ENCODE measurements at places on chromosomes 6 and 20.

DNA sequence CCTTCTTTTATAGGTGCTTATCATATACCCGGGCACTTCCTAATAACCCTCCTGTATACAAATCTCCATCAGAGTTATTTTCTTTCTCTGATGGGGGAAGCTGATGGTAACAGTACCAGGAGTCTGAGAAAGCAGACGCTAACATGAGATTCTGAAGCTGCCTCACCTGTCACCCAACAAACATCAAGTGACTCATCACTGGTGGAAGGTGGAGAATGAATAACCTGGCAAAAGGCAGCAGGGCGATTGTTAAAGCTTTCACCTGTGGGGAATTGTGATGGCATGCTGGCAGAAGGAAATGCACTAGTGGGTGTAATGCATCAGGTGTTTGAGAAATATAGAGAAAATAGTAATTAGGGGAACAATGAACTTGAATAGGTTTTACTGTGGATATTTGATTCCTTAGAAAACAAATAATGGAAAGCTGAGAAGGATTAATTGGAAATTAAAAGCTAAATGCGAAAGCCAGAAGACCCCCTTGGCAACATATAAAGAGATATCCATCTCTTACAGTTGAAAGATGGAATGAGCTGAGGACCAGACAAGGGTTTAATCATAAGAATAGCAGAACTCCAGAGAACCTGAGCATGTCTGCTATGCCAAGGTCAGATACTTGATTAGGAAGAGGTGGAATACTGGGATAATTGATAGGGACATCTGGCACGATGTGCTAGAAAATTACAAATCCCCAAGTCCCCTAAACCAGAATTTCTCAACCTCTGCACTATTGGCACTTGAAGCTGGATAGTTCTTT is 517.1 kb downstream of the PKHD1 start:
- DNase-seq: no peak

GRCh38 chr6:107209406-107210305 is 94.3 kb upstream of the BEND3 start:
- DNase-seq: no peak

DNA sequence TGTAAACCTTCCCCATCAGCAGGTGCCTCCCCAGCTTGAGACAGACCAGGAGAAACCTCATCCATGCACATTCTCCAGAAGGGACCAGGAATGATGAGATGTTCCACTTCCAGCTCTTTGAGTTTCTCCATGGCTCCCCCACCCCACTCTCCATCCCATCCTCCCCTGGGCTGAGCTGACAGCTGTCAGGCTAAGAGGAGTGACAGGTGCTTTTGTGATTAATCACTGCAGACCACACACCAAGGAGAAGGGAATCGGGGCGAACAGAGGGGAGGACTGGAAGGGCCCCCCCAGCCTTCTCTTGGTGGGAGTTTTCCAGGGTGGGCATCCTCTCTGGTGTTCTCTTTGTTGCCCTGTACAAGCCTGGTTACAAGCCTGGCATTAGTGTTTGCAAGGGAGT is 56.1 kb upstream of the ZFAND3 start:
- no peak for DNase-seq

- peak; percentile 50 for DNase-seq
Observed at GRCh38 chr20:41057999-41058673, 29.5 kb downstream of the TOP1 start.

- no peak for DNase-seq
Observed at GRCh38 chr20:16106191-16106849, 466.9 kb downstream of the KIF16B start.

- peak; percentile 78 for DNase-seq
Observed at GRCh38 chr6:33118525-33119123, 42.8 kb downstream of the HLA-DPB1 start.

- no peak for DNase-seq
Observed at GRCh38 chr6:34970488-34970887, 81.4 kb downstream of the ANKS1A start.

- no peak for DNase-seq
Observed at GRCh38 chr20:47775841-47776240, 9.4 kb downstream of the SULF2 start.

- no peak for DNase-seq
Observed at GRCh38 chr6:122652431-122652830, 42.2 kb downstream of the PKIB start.

DNA sequence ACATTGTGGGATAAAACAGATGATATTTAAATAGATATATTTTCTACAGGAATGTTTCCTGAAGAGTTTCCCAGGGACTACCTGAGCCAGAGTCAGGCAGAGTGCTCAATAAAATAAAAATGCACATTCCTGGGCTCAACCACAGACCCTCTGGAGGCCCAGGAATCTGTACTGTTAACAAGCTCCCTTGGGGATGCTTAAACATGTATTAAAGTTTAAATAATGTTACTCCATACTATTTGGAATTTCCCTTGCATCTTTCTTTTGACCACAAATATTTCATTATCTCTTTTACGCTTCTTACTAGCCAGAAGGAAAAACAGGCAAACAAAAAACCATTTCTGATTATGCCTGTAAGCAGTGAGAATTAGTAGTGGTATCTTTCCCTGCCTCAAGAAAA is 42.3 kb downstream of the GPR63 start:
- no peak for DNase-seq
